Tracheal epithelial cell (primary cell): ENCODE measurements at places on chromosomes 2 and 18. TPM values are rescaled to one million over a fixed set of nuclear protein-coding genes. Genes with fewer than 3 reads are reported as not detected.

C18orf54 gene
- total RNA-seq: 1.2 and 1.7 TPM in 2 replicates

ZNF804A gene
- not detected in 2 replicates for total RNA-seq

RAX gene
- total RNA-seq: not detected in 2 replicates

APOB gene
- under 0.01 TPM in 1 of 2 replicates, not detected in the other for total RNA-seq

GAD1 gene
- total RNA-seq: 4.6 and 4.9 TPM in 2 replicates

RPRM gene
- total RNA-seq: not detected in 2 replicates
